NCI-H1092 (cell line): ENCODE measurements at places on chromosomes 16 and 17.
A peak's percentile ranks its signal among the peaks of the same experiment; 100 is the strongest.

DNA sequence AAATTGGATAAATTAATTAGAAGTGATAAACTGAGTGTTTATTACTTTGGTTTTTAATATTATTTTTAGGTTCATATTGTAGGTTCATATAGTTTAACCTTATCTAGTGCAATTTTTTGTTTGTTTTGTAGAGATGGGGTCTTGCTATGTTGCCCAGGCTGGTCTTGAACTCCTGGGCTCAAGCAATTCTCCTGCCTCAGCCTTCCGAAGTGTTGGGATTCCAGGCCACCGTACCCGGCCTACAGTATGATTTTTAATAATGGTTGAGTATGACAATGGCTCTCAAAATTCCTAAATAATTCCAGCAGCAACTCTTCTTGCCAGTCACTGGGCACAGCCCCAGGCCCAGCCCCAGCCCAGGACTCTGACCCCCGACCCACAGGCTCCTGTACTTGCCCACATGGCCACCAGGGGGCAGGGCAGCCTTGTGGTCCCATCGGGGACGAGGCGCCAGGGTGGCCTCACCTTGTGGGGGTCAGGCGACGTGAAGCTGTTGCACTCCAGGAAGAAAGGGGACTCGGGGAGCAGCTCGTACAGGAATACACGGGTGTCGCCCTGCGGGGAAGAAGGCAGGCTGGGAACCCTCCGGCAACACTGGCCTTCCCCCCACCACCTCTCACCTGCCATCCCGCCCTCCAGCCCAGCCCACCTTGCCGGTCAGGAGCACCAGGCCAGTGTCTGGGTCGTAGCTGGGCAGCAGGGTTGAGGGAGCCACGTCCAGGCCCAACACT, 7.9 kb upstream of the PAM16 start:
- DNase-seq, result peak; percentile 16

DNA sequence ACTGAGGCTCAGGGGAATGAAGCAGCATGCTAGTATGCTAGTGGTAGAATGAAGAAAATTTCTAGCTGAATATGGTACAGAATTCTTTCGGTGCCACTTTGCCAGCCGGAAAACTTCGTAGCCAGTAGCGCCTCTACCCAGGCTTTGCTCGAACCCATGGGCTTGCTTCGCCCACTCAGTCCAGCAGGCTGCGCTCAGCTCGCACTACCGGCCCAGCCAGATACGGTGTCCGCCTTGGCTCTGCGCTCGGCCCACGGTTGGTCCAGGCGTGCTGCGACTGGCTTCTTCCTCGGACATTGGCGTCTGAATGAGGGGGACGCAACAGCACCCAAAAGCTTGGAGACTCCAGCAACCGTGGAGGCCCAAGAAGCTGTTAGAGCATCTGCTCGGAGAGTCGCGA, 372.5 kb upstream of the CDH8 start:
- DNase-seq, result no peak

GRCh38 chr16:54055864-54056263, 230.7 kb downstream of the IRX3 start:
- no peak for DNase-seq

- peak; percentile 31 for DNase-seq
Observed at GRCh38 chr17:38870259-38871165, 654 bp downstream of the LASP1 start.

- DNase-seq, result no peak
Observed at GRCh38 chr17:50181144-50181543, 15.3 kb downstream of the SGCA start.
